Activated CD8-positive, alpha-beta memory T cell treated with anti-CD3 and anti-CD28 coated beads for 1 hour (primary cell): ENCODE measurements at places on chromosomes 7 and 10.

GRCh38 chr7:139061416-139061815 is 25.6 kb upstream of the ZC3HAV1L start:
- DNase-seq, result no peak

DNA sequence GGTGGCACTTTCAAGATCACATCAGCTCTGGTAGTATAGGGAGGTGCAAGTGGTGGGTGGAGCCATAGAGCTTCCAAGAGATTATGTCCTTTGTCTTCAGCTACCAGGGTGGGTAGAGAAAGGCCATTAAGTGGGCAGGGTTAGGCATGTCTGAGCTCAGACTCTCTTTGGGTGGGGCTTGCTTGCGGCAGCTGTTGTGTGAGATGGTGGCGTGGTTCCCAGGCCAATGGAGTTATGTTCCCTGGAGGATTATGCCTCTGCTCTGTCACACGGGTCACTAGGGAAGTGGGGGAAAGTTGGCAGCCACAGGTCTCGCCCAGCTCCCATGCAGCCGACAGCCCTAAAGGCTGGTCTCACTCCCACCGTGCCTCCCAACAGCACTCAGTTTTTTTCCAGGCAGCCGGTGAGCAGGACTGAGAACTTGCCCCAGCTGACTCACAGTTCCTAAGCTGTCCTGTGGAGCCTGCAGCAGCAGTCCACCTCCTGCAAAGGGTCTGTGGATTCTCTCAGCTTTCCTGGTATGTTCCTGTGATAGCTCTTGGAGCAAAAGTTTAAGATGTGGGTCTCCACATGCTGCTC is 459.0 kb downstream of the SH2D4B start:
- DNase-seq, result no peak

DNA sequence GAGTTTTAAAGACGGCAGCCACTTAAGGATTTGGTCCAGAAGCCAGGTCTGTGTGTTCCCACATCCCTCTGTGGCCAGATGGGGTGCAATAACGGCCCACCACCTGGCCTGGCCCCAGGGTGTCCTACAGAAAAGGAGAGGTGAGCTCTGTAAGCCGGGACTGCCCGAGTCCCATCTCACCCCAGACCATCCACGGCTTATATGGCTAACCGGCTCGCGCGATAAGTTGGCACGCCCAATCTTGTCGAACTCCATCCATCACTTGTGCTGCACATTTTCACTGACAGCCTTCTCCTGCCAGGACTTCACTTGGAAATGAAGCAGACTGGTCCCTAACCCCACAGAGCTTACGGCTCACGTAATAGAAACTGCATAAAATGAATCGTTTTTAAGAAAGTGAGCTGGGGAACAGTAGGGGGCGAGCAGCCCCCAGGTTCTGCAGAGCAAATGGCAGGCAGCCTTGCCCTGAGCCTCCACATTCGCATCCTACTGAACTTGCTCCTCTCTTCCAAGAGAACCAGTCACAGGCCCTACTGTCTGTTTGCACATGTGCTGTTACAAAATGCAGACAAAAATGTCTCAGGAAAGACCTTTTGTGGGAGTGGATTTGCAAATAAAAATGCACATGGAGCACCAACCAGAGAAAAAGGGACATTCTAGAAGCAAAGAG is 98.2 kb downstream of the TNS3 start:
- no peak for DNase-seq

- DNase-seq, result no peak
Measured at GRCh38 chr10:29142516-29143314, 146.2 kb upstream of the LYZL1 start.

- no peak for DNase-seq
Measured at GRCh38 chr7:6367701-6368211, 80.0 kb downstream of the DAGLB start.

- DNase-seq, result no peak
Measured at GRCh38 chr7:48563334-48563733, 361.0 kb upstream of the CDC14C start.
